Activated T-helper 1 cell treated with Interleukin-2 at 50 U/mL for 16 hours (primary cell): ENCODE measurements at places on chromosomes 7 and 10.

DNA sequence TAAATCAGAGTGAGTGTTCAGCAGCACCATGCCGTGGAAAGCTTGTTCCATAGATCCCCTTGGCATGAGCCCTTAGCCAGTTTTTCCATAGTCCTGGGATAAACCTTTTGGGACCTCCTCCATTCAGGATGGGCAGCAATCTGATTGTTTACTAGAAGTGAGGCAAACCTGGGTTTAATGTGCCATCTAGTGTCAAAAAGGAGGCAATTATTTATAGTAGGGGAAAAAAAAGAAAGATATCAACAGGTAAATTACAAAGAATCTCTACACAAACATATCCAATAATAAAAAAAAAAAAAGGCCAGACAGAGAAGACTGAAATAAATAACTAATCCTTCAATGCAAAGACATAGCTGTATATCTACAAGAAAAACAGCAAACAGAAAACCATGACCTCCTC lies 229.0 kb upstream of the STK17A start:
- DNase-seq = no peak

DNA sequence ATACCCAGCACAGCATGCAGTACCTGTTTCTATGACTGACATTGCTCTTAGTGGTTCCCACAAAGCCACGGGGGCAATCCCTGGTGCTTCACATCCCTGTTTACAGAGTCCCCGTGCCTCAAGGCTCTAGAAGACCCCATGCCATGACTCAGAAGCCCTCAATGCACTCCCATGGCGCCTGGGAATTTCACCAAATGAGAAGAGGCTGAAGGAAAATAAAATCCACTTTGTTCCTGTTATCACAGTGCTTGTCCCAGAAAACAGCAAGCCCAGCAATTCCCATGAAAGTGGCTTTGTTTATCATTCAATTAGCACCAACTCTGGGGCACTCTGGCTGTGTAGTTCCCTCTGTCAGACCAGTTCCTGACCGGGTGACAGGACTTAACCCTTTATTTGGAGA lies 268.3 kb downstream of the TNS3 start:
- DNase-seq = no peak

DNA sequence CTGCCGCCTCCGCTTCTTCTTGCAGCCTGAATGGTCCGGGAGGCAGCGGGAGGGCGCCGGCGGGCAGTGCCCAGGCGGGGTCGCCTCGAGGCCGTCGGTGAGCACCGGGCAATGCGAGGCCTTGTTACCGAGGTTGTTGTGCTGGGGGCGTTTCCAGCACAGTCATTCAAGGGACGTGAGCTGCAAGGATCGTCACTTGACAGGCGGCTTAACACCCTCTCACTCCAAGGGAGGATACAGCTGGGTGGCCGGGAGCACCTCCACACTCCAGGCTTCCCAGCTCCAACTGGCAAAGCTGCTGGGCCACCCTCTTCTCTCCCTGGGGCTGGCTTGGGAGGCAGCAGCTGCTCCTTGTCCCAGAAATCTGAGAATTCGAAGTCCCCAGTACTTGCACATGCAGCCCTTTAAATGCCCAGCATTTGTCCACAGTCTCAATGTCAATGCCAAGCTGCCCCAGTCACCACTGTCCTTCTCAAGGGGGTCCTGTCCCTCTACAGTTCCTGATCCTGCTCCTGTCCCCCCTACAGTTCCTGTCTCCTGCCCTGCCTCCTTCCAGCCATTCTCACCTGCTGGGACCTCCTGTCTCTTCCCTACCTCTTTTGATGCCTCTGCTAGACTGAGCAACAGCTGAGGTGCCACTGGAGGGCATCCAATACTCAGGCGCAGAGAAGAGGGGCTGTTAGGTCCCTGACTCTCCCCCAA lies 4.4 kb upstream of the HOXA11 start:
- DNase-seq = no peak

DNA sequence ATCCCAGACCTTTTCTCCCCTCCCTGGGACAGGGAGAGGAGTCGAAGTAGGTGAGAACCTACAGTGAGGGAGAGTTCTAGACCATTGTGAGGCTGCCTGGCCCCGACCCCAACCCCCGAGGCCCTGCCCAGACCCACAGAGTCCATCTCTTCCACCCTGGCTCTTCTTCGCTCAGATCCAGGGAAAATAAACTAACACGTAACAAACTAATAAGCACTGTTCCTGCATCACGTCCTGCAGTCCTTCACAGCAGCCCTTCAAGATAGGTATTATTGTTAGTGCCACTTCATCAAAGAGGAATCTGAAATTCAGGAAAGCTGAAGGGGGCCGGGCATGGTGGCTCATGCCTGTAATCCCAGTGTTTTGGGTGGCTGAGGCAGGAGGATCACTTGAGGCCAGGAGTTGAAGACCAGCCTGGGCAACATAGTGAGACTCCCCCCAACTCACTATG lies at the start of gene SPACDR:
Gene SPACDR, minus strand, starts transcription at position 51 of the 451 bp plus-strand sequence. CDS start 235 bp downstream, outside the sequence.
- DNase-seq = no peak

- no peak for DNase-seq
These were observed 143.2 kb downstream of the TCERG1L start for GRCh38 chr10:131168238-131168875.

- DNase-seq = no peak
These were observed 5.9 kb upstream of the ADAP1 start for GRCh38 chr7:960269-960871.

GRCh38 chr10:68175949-68176348 lies 56.0 kb downstream of the ATOH7 start:
- DNase-seq = no peak

DNA sequence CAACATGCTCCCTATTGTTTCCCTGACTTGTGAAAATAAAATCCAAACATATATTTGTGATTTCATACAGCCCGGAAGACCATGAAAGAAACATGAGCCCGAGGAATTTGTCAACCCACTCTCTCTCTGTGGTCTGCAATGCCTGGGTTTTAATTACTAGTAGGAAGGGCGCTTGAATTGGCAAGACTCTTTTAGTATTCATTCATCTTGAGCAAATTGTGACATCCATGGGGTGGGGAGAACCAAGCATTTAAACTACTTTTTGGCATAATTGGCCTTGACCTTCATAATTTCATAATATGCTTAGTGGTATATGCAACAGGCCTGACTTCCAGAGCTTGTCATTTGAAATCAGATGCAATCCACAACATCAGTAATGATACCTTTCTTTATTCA lies 142.4 kb upstream of the BMPER start:
- no peak for DNase-seq

DNA sequence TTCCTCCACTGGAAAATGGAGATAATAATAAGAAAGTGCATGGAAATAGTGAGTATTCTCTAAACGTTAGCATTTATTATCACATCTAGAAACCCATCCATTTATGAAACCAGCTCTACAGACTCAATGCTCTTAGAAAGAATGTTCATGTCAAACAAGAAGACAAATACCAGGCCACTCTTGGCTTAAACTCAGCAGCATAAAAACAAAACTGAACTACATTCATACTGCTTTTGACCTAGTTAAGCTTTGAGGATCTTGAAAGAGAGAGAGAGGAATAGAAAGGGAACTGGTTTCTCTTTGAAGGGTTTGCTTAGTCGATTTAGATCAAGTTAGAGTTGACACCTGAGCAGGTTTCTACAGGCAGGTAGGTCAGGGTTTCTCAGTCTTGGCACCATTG lies 332.9 kb upstream of the PRKCQ start:
- DNase-seq = no peak

GRCh38 chr7:105788816-105789349 lies 87.5 kb downstream of the ATXN7L1 start:
- no peak for DNase-seq

DNA sequence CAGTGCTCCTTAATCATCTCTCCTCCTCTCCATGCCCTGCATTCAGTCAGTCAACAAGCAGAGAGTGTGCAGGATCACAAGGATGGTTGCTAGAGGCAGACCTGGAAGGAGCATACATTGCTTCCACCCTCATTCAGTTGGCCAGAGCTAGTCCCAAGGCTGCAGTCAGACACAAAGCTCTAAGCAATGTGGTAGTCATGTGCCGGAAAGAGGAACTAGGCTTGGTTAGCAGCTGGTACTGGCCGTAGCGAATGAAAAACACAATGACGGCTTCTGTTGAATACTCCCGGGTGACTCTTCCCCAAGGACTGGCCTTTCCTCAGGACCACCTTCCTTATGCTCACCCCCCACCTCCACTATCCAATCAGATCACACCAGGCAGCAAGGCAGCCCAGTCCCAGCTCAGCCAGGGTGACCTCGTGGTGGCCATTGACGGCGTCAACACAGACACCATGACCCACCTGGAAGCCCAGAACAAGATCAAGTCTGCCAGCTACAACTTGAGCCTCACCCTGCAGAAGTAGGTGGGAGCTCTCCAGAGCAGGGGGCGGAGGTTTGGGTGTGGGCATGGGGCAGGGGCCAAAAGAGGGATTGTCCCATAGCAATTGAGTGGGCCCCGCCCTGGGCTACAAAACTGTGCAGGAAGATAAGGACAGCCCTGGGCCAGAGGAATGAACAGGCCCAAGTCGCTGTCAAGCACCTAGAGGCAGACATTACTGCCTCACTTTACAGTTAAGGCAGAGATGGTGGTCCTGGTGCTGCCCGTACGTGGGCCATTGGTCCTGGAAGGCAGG lies 10.9 kb downstream of the LDB3 start:
- DNase-seq = no peak

GRCh38 chr7:46449743-46450142 lies 528.7 kb upstream of the IGFBP3 start:
- no peak for DNase-seq

GRCh38 chr7:68408873-68409272 lies 1189.4 kb upstream of the AUTS2 start:
- no peak for DNase-seq

DNA sequence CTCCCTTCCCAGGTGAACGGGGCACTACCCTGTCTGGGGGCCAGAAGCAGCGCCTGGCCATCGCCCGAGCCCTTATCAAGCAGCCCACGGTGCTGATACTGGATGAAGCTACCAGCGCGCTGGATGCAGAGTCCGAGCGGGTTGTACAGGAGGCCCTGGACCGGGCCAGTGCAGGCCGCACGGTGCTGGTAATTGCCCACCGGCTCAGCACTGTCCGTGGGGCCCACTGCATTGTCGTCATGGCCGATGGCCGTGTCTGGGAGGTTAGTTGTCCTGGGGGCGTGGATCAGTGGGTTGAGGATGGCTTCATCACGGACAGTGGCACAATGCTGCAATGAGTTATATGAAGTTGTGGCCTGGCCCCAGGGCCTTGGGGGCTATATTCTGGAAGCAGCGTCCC lies 4.4 kb upstream of the ASIC3 start:
- DNase-seq = no peak

DNA sequence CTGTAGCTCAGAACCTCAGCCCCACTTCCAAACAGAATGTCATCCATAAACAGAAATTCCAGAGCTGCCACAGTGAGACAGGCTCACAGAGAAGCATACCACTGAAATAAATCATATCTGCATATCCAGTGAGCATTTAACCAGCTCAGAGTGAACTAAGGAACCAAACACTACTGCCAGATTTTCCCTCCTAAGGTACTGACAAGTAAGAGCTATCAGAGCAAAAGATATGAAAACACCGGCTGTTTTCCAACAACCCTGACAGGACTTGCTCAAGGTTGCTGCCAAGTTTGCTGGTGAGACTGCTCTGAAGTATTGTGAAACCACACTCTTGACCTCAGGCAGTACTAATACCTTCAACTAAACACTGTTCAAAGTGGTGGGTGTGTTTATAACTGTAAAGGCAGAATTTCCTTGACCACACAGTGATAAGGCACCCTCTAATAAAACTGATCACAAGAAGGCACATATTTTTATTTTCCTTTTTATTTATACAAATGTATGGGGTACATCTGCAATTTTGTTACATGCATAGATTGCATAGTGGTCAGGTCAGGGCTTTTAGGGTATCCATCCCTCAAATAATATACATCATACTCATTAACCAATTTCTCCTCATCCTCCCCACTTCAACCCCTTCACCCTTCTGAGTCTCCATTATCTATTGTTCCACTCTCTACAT lies 18.3 kb downstream of the SGMS1 start:
- no peak for DNase-seq

GRCh38 chr7:134892963-134893362 lies 93.3 kb upstream of the AGBL3 start:
- no peak for DNase-seq

DNA sequence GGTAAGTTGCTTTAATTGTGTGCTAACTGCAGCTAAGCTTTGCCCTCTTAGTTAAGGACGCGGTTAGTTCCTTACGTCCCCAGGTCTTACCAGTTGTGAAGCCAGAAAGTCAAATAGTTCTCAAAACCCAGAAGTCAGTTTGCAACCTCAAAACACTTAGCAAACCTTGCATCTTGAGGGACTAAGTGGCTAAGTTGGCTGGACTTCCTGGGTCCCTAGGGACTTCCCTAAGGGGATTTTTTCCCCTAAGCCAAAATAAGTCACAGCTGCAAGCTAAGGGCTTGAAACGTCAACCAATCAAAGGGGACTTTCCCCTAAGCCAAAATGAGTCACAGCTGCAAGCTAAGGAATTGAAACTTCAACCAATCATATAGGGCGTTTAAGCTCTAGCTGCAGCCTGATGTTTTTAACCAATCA lies 36.2 kb upstream of the HECW1 start:
- no peak for DNase-seq

GRCh38 chr7:24697416-24697815 lies 59.8 kb downstream of the GSDME start:
- no peak for DNase-seq

GRCh38 chr7:9125246-9125645 lies 691.8 kb downstream of the NXPH1 start:
- DNase-seq = no peak
